ENCODE measurements at places on chromosomes 3 and 15.

DNA sequence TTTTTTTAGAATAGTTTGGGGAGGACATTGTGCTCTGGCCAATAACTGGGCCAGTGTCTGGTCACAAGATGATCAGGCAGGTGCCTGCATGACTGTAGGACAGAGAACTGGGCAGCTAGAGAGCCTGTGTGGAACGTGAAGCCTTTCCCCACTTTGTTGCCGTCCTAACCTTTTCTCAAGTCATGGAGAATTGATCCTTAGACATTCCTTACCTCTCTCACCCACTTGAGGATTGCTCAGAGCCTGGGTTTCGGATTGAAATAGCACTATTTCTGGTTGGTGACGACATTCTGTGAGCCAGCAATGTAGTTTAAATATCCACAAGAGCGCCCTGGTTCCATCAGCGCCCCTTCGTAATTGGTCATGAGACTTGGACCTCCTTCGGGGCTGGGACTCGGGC lies 138.4 kb downstream of the IGF1R start:
- ATAC-seq: no peak

DNA sequence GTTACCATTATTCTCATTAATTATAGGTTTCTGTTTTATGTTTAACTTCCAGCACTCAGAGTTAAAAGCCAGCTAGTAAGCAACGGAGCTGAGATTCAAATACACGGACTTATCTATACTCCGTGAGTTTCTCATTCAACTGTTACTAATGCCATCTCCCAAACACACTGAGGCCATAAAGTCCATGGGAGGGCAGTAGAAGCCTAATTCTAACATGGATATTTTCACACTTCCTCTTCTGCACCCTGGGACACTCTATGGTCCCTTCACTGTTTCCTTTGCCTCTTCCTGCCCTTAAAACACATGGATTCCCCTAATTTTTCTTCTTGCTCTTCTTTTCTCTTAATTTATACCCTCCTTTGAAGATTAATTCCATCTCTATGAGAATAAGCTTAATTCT lies 245.0 kb downstream of the KLF13 start:
- no peak for ATAC-seq

GRCh38 chr3:151315136-151315535 lies 1.5 kb downstream of the GPR87 start:
- ATAC-seq: no peak

DNA sequence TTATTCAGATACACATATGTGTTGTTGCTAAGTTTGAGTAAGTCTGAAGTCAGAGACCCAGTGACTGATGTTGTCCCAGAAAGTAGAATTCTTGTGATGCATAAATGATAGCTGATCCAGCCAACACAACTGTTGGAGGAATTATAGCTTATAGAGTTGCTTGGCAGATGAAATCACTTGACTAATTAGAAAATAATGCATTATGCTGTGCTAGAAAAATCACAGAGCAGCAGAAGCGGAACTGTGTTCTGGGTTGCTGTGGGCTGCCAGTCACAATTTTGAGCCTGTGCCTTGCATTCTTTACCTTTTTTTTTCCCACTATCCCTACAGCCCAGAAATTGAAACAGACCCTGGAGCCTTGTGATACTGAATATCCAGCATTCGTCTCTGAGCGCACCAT lies 90.0 kb upstream of the LRTM1 start:
- ATAC-seq: no peak

Data from activated CD4-positive, CD25-positive, alpha-beta regulatory T cell treated with anti-CD3 and anti-CD28 coated beads, Interleukin-2, amount 50 U/mL, for 24 hours (primary cell).